ENCODE measurements at places on chromosomes 7 and 10.

GRCh38 chr10:3882855-3883254 is 97.8 kb upstream of the KLF6 start:
- peak; percentile 22 for DNase-seq

- peak; percentile 61 for DNase-seq
These were observed 319.4 kb upstream of the FZD8 start for GRCh38 chr10:35961501-35961900.

DNA sequence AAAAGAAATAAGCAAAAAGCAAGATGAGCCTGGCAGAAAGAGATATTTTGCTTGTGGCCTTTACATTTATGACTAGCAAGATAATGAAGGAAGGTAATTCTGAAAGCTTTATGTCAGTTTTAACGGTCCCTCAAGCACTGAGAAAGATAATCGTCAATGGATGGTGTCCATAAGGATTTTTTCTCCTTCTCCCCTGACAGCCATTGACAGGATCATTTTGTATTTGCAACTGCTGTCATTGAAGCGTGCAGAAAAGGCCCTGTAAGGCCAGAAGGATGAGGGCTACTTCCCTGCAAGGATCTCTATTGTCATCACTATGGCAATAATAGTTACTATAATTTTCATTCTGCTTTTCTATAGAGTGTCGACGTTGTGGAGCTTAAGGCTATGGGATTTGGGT is 994 bp upstream of the LRGUK start:
- DNase-seq: no peak

GRCh38 chr7:148698397-148699023 is at the start of gene CUL1:
CUL1 (plus strand) TSS chr7:148698903; CDS start chr7:148730123, 31,220 bp downstream.
- DNase-seq: peak; percentile 90

DNA sequence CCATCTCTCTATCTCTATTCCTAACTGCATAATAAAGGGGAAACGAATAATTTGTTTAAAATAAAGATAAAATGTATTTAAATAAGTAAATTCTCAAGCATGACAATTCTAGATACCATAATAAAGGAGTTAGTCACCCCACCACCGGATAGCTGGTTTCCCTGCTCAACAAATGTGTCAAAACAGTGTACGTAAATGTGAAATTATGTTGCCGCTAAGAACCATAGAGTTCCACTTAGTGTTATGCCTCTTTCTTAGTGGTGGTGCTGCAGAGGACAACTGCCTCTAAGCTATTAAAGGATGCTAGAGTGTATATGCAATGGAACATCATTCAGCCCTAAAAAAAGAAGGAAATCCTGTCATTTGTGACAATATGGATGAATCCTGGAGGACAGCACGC is 42.4 kb downstream of the SMKR1 start:
- DNase-seq: no peak

GRCh38 chr7:157825325-157825724 is 488.5 kb downstream of the DNAJB6 start:
- no peak for DNase-seq

GRCh38 chr7:6477318-6477660 is 29.5 kb upstream of the DAGLB start:
- DNase-seq: no peak

- no peak for DNase-seq
These were observed 175.4 kb downstream of the CSTF2T start for GRCh38 chr10:51524041-51524440.

GRCh38 chr7:42460148-42460547 is 223.1 kb upstream of the GLI3 start:
- no peak for DNase-seq

GRCh38 chr10:48417374-48417773 is 110.9 kb downstream of the MAPK8 start:
- no peak for DNase-seq

DNA sequence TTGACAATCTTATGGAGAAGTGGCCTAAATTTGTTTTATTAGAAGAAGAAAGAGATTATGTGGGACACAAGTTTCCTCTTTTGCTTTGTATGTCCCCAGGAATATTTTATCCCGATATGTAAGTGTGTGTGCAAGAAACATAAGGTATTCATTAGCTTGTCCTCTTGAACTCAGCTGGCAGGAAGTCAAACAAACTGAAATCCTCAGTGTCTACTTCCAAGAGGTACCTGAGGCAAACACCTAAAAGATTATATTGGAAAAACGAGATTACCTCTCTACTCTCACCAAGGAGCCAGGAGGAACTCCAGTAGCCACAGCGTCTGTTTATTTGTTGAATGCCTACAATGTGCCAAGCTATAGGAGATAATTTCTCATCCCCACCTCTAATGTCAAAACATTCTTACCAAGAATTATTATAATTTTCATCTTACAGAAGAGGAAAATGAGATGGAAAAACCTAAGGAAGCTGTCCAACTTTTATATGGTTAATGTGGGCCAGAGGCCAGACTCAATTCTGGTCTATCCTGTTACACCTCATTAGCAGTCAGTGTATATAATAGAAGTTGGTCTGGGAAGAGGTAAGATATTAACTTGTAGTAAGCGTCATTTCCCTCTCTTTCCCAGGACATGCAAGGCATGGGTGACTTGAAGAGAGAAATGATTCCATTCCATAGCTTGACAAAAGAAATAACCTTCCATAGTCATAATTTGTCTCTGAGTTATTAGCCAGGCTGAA is 692.7 kb downstream of the MAGI2 start:
- no peak for DNase-seq

DNA sequence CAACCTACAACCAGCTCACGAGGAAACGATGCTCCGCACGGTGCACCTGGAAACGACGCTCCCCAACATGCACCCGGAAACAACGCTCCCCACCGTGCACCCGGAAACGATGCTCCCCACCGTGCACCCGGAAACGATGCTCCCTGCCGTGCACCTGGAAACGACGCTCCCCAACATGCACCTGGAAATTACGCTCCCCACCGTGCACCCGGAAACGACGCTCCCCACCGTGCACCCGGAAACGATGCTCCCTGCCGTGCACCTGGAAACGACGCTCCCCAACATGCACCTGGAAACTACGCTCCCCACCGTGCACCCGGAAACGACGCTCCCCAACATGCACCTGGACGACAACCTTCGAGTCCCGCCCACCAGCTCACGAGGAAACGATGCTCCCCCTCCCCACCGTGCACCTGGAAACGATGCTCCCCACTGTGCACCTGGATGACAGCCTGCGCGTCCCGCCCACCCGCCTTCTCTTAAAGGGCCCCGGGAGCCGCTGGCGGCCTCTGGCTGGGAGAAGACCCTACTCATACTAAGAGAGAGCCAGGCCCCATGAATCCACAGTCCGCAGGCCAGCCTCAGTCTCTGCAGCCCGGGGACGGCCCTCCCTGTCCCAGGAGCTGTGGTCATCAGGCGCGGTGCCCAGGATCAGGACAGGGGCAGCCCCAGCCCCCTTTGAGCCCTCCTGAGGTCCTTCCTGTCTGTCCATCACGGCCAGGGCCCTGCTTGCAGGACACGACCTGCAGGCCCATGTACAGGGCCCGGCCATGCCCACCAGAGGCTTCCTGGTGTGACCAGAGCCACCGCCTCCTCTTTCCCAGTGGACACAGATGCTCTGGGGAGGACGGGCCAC is 98.3 kb downstream of the PDGFA start:
- DNase-seq: no peak

- peak; percentile 76 for DNase-seq
These were observed 366.5 kb upstream of the AKR1E2 start for GRCh38 chr10:4459531-4459930.

- DNase-seq: no peak
These were observed 3.0 kb downstream of the GSAP start for GRCh38 chr7:77413128-77413527.

DNA sequence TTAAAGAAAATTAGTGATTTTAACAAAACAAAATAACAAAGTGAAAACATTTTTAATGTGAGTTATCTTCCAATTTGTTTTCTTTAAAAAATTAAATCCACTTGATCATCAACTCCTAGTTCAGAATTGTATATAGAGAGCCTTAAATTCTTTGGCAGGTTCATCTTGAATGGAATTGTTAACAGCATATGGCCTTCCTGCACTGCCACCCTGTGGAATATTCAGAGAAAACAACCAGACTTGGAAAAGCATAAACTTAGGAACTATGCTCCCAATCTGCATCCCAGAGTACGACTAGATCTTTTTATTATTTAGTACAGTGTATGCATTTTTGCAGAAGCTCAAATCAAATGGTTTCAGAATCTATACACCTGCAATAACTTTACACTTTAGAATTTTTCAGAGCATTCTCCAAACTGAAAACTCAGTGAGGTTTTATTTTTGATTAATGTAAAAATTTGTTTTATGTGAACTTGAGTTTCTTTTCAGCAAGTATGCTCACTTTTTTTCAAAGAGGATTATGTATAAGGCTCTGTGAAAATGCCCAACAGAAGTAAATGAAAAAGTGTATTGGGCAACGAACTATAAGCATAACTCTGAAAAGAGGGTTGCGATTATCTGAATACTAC is 44.9 kb upstream of the ANK3 start:
- no peak for DNase-seq

GRCh38 chr7:94567396-94567795 is 57.8 kb downstream of the CASD1 start:
- DNase-seq: no peak

DNA sequence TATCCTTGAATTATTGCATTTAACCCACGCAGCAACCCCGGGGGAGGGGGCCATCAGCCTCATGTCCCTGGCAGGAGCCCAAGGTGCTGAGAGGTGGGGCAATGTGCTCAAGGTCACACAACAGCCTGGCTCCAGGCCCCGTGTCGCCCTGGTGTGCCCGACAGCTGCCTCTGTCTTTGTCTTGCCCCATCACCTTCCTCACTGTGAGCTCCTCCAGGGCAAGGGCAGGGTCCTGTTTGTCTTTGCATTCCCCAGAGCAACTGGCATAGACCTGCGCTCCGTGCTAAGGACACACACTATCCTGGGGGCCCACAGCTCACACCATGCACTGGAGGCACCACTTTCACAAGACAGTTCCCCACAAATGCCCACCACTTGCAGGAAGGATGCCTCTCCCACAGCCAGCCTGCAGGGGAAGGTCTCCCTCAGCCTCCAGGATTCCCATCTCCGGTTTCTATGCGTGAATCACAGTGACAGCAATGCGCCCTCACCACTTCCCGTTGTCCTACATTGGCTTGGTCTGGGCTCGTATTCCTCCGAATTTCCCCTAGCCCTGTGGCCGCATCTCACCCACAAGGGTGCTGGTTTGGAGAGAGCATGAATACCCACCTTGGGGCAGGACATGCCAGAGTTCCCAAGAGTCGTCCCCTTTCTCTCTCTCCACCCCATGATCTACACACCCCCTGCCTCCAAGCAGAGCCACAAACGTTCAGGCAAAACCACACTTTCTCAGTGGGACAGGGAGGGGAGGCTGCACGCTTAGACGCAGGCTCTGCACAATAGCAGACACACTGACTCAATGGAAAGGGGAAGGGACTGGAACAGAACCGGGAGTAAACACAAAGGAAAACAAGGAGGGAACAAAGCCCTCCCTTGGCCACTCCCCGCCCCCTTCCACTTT is 10.3 kb downstream of the ITPRIP start:
- peak; percentile 82 for DNase-seq

GRCh38 chr7:155191901-155192478 is 105.7 kb upstream of the INSIG1 start:
- DNase-seq: peak; percentile 13

GRCh38 chr7:98599886-98600285 is 17.2 kb upstream of the NPTX2 start:
- DNase-seq: no peak

DNA sequence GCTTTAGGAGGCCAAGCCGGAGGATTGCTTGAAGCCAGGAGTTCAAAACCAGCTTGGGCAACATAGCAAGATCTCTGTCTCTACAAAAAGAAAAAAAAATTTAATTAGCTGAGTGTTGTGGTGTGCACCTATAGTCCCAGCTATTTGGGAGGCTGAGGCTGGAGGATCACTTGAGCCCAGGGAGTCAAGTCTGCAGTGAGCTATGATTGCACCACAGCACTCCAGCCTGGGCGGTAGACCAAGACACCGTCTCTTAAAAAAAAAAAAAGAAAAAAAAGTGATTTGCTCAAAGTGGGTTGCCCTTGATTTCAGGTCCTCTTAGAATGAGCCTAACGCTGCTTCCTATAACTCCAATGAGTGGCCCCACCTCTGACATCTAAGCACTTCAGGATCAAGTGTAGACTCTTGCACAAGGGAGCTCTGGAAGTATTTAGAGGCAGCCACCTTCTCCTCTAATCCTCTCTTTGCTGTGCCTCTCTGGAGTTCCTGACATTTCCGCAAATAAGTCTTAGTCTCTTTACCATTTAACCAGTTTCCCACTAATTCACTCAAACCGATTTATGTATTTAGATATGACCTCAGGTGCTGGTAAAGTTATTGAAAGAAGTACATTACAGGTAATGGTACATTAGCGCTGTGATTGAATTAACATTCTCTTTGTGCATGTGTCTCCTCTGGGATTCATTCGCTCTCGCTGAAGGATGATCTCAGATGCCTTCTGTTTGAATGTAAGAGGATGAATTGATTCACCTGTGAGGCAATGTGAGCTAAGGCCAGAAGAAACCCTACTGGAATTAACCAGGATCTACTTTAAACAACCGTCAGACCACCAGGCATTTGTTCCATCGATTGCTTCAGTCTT is 60.8 kb upstream of the CELF2 start:
- DNase-seq: no peak

DNA sequence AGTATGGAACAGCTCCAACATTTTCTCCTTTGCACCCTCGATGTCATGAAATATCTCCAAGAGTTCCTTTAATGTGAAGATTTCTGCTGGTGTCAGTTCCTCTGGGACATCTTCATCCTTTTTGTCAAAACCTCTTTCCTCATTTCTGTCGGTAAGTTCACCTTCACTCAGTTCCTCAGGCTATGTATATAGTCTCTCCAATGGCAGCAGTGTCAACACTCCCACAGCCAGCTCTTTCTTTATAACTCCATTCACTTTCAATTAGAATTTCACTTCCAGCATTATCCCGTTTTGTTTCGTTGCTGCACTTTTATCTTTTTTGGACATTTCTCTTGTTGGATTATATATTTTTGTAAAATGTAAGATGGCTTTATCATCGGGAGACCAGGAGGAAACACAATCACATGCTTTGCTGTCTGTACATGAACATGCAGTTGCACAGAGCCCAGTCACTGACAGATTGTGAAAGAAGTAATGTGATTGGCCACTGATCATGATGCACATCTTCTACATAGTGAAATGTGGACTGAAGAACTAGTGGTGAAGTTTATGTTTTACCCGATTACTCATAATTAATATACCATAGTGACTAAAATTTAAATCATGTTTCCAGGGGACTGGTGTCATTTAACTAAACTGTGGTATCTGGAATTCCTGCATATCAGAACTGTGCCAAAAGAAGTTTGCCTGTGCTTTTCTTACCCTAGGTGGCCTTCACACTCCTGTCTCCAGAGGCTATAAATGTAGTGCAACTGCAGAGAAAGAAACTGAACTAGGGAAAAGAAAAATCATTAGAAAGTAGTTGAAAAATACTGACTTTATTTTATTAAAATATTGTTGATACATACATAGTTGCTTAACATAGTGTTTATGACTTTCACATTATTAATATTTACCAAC is 289.6 kb downstream of the PPP1R3A start:
- DNase-seq: no peak
